Left forelimb (tissue), 1 donor: ENCODE measurements at places on chromosomes 1 and 21.

DNA sequence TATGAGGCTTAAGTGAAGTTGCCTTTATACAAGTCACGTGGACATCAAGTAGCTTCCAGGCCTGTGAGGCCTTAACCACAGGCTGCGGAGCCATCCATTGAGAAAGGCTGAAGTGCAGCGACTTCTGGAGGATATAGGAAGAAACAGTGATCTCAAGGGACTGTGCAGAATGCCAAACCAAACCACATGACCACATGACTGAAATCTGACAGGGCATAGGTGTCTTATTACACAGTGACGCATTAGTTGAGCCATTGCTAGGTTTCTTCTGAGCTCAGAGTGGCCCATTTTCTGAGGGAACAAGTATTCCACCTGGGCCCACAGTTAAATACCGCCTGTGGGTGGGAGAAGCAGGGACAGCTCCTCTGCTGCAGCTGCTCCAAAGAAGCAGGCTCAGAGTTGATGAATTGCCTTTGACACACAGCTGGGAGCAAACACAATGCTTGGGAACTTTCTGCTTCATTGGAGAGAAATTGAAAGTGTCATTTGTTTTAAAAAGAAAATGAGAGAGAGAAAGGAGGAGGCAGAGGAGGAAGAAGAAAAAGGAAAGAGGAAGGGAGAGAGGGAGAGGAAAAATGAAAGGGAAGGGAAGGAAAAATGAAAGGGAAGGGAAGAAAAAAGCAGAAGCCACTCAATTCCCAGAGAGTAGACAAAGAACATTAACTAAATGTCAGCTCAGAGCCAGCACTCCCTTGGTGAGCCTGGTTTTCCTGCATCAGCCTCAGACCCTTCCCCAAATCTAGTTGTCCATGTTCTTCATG lies 94.4 kb downstream of the COLGALT2 start:
- DNase-seq = no peak

- no peak for DNase-seq
Observed at GRCh38 chr1:54001591-54001990, 16.4 kb downstream of the LDLRAD1 start.

- DNase-seq = no peak
Observed at GRCh38 chr1:178768423-178768822, 43.4 kb downstream of the RALGPS2 start.

GRCh38 chr1:220797553-220797952 lies 10.8 kb downstream of the MTARC1 start:
- no peak for DNase-seq

- DNase-seq = no peak
Observed at GRCh38 chr1:111746614-111746999, 7.4 kb upstream of the INKA2 start.

DNA sequence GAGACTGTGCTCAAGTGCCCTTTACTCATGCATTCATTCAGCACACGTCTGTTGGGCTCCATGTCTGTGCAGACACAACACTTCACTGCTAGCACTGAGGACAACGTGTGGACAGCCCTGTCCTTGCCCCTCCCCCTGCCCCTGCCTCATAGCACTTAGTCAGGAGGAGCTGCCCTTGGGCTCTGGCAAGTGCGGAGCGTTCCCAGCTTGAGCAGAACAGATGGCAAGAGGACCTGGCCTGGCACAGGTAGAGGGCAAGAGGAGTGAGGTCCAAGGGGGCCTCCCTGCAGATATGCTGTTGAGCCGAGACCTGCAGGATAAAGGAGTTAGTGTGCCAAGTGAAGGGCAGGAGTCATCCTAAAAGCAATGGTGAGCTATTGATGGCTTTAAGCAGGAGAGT lies 81.3 kb downstream of the GRIK3 start:
- DNase-seq = no peak

- no peak for DNase-seq
Observed at GRCh38 chr21:35036465-35037383, 12.4 kb downstream of the RUNX1 start.

DNA sequence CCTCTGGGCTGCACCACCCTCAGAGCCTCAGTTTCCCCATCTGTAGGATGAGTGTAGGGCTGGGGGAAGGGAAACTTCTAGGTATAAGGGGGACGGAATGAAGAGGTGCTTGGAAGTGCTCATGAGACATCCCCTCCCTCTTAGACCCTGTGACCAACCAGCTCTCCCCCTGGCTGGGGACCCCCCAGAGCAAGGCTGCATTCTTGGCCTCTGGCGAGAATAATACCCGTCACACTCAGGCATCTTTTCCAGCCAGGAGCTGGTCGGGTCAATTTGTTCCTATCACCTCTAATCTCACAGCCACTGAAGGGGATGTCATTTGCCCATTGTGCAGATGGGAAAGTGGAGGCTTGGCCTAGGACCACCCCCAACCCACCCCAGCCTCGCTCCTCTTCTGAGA lies 443.0 kb downstream of the PTPRU start:
- DNase-seq = no peak

- DNase-seq = no peak
Observed at GRCh38 chr1:248599396-248599795, 1.9 kb upstream of the OR2T10 start.

- no peak for DNase-seq
Observed at GRCh38 chr1:228088586-228089498, 6.3 kb downstream of the ARF1 start.

DNA sequence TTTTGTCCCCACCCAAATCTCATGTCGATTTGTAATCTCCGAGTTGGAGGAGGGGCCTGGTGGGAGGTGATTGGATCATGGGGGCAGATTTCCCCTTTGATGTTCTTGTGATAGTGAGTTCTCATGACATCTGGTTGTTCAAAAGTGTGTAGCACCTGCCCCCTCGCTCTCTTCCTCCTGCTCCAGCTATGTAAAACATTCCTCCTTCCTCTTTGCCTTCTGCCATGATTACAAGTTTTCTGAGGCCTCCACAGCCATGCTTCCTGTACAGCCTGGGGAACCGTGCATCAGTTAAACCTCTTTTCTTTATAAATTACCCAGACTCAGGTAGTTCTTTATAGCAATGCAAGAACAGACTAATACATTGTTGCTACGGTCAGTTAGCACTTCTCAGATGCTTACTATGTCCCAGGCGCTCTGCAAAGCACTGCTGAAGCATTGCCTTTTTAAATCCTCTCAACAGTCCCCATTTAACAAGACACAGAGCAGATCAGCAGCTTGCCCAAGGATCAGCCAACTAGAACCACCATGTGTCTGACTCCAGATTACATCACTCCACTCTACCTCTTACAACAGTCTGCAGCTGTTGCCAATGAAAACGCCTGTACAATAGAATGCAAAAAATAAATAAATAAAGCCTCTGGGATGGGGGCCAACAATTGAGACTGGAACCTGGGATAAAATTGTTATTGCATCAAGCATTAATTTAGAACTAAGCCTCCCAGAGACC lies 52.4 kb upstream of the USP1 start:
- no peak for DNase-seq

- DNase-seq = no peak
Observed at GRCh38 chr1:109722908-109723691, 11.0 kb downstream of the GSTM5 start.

- no peak for DNase-seq
Observed at GRCh38 chr1:28074892-28075511, 13.4 kb downstream of the EYA3 start.

DNA sequence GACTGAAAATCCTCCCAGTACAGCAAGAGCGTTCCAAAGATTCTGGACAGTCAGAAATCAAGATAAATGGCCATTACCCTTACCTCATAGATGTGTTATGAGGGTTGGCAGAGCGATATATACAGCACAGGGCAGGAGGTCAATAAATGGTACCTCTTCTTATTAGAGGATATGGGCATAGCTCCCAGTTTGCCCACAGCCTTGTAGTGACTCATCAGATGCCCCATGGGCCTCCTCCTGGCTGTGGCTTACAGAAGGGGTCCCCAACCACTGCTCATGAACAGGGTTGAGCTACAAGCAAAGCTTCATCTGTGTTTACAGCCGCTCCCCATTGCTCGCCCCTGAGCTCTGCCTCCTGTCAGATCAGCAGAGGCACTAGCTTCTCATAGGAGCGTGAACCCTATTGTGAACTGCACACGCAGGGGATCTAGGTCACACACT lies 7.3 kb upstream of the IFNGR2 start:
- no peak for DNase-seq

GRCh38 chr1:55636696-55637095 lies 421.5 kb upstream of the USP24 start:
- no peak for DNase-seq
